ENCODE measurements at places on chromosomes 11 and 22.

DNA sequence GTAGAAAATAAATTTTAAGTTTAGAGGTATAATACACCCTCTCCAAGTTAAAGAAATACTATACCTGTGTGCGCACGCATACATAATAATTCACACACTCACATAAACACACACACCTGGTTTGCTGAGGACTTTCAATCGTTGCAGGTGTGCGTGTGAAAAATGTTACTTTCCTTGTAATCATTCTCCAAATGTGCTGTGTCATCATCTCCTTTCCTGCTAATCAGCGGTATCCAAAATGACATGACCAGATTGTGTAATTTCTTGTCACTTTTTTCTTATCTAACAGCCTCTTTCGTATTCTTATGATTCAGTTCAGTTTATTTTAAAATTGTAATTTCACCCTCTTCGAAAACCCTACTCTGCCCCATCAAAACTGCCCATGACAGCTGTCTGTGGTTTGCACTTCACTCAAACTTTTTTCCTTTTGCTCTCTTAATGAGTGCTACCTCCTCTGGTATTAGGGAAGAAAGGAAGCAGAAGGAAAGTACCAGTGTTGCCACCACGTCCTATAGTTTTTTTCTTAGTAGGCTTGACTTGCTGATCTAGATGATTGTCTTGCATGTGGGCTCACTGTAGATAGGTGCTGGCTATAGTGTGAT is 651.2 kb downstream of the CNTN5 start:
- DNase-seq, result no peak

- DNase-seq, result no peak
Measured at GRCh38 chr22:46089426-46090035, 60.8 kb upstream of the PPARA start.

DNA sequence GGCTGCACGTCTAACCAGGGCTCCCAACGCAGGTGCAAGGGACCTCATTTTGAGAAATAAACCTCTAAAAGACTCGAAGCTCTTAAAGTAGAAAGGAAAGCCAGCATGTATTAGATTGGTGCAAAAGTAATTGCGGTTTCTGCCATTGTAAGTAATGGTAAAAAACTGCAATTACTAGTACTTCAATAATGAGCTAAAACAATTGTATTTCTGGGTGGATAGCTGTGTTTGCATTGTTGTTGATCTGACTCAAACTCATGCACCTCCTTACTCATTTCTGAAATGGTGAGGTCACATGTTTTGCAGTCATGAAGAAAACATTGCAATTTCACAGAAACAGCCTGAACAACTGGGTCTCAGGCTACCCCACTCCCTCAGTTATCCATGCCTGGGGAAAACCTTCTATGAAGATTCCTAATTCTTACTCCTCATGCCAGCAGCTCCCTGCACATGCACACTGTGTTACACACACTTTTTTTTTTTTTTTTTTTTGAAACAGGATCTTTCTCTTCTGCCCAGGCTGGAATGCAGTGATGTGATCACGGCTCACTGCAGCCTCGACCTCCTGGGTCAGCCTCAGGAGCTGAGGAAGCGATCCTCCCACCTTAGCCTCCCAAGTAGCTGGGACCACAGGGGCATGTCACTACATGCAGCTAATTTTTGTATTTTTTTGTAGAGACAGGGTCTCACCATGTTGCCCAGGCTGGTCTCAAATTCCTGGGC is 24.6 kb downstream of the VWCE start:
- no peak for DNase-seq

DNA sequence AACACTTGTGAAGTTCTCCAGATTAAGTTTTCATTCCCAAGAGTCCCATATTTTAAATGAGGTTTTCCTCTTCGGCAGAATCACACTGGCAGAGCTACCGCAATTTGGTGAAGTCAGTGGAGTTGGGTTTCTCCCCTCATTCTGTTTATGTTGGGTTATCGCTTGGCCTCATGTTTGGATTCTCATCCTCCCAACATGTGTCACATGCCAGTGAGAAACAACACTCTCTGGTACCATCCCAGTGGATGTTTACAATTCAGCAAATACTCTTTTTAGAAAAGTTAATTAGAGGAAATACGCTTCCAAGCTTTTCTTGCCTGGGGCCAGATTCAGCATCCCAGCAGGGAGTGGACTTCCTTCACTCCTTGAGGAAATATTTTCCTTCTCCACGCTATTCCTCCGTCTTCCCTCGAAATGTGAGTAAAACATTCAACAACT is 2.1 kb downstream of the PAMR1 start:
- no peak for DNase-seq

GRCh38 chr11:122307476-122308035 is 191.5 kb upstream of the BLID start:
- no peak for DNase-seq

DNA sequence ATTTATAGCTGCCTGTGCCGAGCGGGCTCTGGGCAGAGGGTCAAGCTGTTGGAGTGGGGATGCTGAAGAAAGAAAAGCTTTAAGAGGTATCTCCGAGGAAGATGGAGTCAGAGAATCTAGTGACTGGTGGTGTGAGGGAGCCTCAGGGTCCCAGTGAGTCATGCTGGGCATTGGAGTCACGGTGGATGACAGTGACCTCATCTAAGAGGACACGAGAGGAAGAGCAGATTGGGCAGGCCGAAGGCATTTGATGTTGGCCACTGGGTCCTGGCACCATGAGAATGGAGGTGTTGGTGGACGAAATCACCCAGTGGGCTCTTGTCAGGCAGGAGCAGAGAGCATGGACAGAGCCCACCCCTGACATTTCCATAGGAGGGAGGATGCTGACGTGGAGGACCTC is 68.4 kb downstream of the TBC1D22A start:
- DNase-seq, result no peak

DNA sequence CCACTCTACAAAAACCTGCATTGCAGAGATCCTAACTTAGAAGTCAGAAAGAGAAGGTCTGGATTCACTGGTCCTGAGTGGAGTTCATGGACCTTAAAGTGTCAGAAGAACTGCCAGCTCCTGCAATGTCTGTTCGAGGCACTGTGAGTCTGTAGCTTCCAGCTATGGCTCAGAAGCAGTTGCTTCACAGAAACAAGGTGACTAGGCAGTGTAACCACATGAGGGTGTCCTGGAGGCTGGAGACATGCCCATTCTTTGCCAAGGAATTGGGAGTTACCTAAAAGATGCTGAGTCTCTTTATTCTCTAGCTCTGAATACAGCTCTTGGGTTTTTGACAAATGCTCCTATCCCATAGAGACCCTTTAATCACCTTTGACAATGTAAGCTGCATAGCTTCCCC is 130.5 kb downstream of the SPON1 start:
- DNase-seq, result no peak

DNA sequence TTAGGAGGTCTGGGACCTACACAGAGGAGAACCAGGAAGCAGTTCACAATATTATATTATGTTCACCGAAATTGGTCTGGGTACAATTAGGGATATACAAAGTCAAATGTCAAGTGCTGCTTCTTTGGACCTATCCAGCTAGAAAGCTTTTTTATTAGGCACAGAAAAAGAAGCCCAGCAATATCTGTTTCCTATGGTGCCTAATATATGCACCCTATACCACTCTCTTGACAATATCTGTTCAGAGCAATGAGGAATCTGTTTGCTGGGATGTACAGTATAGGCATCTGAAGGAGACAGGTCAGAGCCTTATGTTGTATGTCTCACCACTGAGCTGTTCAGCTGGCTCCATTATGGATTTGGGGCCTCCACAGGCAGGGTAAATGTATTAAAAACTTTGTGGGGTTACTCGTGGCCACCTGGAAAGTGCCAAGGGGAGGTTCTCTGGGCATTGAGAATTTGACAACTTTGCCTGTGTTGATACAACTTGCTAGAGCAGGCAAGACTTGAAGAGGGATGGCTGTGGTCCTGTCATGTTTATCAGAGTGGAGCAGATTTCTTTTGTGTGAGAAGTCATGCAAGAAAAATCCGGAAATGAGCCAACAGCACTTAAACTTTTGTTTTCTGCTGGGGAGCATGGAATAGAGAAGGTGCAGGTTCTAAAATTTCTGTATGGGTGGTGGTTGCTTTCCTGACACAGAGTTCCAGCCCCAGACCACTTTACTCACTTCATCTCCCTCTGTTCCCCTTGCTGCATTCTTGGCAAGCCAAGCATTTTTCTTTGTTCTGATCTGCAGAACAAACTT is 10.1 kb downstream of the STIM1 start:
- peak; percentile 29 for DNase-seq

GRCh38 chr11:100356035-100356434 is 331.1 kb upstream of the ARHGAP42 start:
- no peak for DNase-seq

DNA sequence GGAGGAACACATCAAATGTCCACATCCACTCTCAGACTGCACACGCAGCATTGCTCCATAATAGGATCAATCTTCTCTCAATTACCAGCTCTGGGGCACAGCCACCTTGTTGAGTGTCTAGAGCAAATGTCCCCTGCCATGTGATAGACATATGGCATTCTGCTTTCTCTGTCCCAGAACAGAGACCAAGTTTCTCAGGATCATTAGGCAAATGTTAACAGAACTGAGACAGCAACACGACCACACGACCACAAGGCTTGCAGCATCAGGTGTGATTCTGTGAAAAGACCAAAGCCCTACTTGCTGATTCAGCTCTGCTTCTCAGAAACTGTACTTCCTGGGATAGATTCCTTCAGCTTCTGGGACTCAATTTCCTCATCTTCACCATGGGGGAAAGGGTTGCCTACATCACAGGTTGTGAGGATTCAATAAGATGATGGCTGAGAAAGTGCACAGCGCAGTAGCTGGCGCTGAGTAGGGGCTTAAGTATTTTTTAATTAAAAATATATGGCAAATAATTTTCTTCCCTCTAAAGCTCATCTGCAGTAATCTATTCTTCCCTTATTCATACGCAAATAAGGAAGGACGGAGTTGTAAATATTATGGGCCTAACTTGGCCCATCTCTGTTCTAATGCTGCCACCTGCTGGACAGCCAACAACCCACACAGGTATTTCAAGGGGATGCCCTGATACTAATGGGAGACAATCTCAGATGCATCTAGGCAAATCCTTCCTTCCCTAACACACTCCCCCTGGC is 54.3 kb upstream of the USP47 start:
- peak; percentile 72 for DNase-seq

- no peak for DNase-seq
Measured at GRCh38 chr22:28869736-28870135, 13.6 kb upstream of the ZNRF3 start.

DNA sequence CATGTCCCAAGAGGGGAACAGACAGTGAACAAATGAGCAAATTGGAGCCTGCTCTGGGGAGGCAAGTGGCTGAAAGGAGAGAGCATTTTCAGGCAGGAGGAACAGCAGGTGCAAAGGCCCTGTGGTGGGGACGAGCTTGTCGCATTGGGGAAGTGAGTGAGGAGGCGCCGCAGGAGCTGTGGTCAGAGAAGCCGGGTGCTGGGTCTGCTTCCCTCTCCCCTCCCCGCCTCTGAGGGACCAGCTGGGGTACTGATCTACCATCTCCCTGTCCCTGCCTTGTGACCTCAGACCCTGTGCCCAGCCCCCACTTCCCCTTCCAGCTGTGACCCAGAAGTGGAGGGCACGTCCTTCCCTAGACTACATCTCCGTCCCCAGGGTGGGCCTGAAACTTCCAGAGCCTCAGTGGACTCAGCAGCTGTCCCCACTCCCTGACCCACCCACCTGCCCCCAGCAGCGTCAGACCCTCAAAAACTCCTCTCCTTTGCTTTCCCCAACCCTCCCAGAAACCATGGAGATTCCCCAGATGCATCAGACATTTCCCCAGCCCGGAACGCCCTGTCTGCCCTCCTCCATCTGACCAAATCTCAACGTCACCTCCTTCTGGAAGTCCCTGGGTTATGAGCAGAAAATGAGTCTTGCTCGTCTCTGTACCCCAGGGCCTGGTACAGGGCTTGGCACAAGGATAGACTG is 19.7 kb upstream of the PDGFB start:
- no peak for DNase-seq

DNA sequence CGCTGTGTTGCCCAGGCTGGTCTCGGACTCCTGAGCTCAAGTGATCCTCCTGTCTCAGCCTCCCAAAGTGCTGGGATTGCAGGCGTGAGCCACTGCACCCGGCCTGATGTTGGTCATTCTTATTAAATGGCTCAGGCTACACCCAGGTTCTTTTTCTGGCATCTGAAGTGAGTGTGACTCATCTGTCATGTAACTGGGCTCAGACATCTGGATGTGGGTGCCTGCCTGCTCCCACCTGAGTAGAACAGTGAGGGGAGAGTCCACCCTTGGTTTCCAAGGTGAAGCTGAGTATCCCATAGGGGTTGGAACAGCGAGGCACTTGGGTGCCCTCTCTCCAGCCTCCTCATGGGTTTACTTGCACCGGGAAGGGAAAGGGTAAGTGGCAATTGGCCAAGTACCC is 36.7 kb upstream of the EIF3D start:
- no peak for DNase-seq

GRCh38 chr11:103696123-103696522 is 340.3 kb upstream of the DDI1 start:
- DNase-seq, result no peak

- DNase-seq, result no peak
Measured at GRCh38 chr11:42234451-42234951, 775.0 kb upstream of the LRRC4C start.

DNA sequence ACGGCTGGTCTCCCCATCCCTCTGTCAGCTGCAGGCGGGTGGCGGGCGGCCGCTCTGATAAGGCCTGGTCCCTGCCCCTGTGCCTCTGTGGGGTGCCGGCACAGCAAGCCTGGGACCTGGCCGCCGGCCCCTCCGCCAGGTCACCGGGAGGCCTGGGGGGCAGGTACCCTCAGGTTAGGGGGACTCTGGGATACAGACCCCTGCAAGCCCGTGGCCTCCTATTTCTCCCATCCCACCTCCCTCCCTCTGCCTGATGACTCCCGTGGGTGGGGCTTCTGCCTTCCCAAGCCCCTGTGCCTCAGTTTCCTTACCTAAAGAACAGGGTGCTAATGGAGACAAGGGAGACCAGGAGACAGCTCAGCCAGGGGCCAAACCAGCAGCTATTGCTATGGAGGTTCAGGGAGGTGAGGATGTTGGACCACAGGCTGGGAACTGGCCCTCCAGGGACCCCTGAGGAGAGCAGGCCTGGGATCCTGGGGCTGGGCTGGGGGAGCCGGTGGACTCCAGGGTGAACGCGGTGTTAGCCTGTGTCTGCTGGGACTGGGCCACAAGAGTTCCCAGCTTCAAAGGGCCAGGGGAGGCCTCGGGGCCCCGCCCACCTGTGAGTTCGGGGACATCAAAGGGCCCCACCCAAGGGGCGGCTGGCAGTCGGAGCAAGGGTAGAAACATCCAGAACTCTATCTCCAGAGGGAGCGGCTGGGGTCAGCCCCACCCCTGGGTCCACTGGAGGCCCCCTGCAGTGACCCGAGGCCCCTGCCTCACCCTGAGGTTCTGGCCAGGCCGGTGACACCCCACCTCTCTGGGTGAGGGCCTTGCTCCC is 32.0 kb upstream of the TH start:
- peak; percentile 25 for DNase-seq
